ENCODE measurements at places on chromosomes 7 and 10.

- no peak for DNase-seq
These were observed 263.5 kb downstream of the ZEB1 start for GRCh38 chr10:31582365-31583052.

DNA sequence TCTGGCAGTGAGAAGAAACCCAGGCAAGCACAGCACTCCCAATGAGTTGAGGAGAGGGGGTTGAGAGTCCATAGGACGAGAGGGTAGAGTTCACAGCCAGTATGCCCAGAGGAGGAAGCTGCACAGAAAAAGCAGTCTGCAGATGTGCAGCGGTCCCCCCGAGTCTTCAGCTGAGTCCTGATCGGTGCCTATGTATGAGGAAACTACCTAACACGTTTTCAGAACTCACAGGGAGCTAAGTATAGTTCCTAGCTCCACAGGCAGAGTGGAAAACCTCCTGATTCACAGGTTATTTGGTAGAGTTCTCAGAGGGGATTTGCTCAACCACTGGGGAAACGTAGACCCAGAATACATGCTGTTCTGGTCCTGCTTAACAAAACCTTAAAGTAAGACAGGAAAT, 271.3 kb upstream of the CNTNAP2 start:
- no peak for DNase-seq

DNA sequence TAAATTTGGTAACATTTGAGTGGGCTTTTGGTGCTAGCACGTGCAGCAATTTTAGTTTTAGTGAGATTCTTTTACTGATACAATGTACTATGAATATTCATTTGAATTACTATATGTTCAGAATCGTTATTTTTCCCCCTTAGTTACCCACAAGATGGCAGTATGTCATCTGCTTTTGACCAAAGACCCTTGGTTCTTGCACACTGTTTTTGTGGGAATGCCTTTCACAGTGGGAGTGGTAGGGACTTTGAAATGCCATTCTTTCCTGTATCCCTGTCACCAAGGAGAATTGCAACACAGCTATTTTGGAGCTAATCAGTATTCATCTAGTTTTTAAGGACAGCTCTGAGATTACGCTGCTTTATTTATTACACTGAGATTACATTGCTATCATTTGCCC, 40.6 kb downstream of the SEC23IP start:
- no peak for DNase-seq

- no peak for DNase-seq
These were observed 6.3 kb downstream of the KLF6 start for GRCh38 chr10:3778692-3779157.

DNA sequence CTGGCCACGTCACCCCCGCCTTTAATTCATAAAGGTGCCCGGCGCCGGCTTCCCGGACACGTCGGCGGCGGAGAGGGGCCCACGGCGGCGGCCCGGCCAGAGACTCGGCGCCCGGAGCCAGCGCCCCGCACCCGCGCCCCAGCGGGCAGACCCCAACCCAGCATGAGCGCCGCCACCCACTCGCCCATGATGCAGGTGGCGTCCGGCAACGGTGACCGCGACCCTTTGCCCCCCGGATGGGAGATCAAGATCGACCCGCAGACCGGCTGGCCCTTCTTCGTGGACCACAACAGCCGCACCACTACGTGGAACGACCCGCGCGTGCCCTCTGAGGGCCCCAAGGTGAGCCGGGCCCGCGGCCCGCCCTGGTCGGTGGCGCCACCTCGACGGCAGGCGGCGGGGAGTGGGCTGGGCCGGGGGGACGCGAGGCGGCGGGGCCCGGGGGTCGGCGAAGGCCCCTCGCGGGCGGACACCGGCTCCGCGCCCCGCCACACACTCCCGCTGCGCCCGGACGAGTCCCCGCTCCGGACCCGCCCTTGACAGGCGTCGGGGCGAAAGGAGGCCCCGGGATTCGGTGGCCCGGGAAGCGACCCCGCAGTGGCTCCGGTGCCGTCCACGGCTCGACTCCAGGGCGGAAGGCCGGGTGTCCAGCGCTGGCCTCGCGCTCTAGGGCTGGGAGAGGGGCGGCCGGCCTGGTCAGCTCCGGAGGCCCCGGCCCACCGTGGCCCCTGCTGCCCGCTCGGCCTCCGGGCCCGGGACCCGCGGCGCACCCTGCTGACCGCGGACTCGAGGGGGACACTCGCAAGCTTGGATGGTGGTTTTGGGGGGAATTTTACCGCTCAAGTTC, 557 bp downstream of the BAG3 start:
- no peak for DNase-seq

GRCh38 chr7:110010359-110010758, 1080.6 kb upstream of the LRRN3 start:
- DNase-seq, result no peak

- peak; percentile 38 for DNase-seq
These were observed 879 bp downstream of the NUDT5 start for GRCh38 chr10:12194752-12195271.

DNA sequence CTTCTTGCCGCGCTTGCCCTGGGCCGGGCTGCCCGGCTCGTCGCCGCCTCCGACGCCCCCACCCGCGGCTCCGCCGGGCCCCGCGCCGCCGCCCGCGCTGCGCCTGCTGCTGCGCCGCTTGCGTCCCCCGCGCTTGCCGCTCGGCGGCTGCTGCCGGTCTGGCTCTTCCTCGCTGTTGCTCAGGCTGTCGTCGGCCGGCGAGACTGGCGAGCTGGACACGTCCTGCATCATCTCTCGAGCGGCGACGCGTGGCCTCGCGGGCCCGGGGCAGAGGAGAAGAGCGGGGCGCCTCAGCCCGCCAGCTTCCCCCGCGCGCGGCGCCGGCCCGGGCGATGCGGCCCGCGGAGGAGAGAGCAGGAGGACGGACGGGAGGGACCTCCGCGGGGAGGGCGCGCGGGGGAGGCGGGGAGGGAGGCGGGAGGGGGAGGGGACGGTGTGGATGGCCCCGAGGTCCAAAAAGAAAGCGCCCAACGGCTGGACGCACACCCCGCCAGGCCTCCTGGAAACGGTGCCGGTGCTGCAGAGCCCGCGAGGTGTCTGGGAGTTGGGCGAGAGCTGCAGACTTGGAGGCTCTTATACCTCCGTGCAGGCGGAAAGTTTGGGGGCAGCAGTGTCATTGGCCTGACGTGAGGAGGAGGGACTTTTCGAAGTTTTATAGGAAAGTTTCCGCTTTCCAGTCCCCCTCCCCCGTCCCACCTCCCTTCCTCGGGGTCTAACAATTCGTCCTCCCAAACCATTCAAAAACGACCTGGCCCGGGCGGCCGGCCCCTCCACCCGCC, at the start of gene TWIST1:
Gene TWIST1, minus strand, starts transcription at position 546 of the 779 bp plus-strand sequence. Its CDS starts 315 bp downstream, at position 231.
- peak; percentile 32 for DNase-seq

GRCh38 chr7:155215576-155216325, 81.9 kb upstream of the INSIG1 start:
- no peak for DNase-seq

GRCh38 chr10:44384601-44385025, 284 bp downstream of the CXCL12 start:
- DNase-seq, result no peak

DNA sequence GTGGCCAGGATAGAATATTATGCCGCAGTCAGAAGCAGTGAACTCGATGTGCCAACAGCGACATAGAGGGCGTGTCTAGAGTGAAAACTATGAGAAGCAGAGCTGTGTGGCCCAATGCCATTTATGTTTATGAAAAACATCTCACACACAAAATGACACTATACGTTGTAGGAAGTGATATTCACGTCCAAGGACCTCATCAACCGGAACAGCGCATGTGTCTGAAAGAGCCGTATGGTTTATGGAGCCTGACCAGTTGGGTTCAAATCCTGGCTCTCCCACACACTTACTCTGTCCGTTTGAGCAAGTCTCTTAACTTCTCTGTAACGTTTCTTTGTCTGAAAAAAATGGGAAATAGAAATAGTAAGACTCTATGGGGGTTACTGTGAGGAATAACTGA, 20.5 kb downstream of the TAS2R40 start:
- no peak for DNase-seq

GRCh38 chr10:122062831-122063674, 74.1 kb downstream of the TACC2 start:
- no peak for DNase-seq

DNA sequence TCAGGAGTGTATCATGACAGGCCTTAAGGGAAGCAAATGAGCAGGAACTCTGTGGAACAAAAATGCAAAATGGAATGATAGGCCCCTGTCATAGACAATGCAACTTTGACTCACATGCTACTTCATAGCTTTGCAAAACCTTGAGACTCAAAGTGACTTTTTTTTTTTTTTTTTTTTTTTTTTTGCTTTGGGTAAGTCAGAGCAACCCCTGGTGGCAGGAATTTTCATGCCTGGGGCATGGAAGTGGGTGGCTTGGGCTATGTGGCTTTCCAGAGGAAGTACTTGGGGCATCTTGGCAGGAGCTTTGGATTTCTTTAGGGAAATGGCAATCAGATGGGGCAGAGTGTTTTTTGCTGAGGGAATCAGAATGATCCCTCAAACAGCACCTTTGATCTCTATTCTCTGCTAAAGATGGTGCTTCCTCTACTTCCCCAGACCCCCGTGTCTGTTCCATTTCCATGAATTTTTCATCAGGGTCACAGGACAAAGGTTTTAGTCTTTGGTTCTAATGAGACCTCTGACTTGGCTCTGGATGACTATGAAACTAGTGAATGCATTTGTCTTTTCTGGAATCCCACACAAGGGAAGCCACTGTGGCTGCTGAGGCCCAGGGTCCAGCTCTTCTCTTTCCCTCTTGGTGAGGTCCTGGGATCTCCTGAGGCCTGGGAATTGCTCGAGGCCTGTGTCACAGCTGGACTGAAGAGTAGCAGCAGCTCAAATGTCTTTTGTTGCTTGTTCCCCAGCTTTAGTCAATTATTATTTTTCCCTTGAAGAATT, 62.8 kb downstream of the TACC2 start:
- DNase-seq, result no peak

- no peak for DNase-seq
These were observed 80.9 kb upstream of the ZNF800 start for GRCh38 chr7:127473409-127473808.

- DNase-seq, result no peak
These were observed 188.6 kb downstream of the AUTS2 start for GRCh38 chr7:69786730-69787395.

GRCh38 chr10:23338155-23338828, 6.3 kb downstream of the C10orf67 start:
- no peak for DNase-seq

- DNase-seq, result no peak
These were observed 40.2 kb upstream of the MYL10 start for GRCh38 chr7:101669307-101669706.

DNA sequence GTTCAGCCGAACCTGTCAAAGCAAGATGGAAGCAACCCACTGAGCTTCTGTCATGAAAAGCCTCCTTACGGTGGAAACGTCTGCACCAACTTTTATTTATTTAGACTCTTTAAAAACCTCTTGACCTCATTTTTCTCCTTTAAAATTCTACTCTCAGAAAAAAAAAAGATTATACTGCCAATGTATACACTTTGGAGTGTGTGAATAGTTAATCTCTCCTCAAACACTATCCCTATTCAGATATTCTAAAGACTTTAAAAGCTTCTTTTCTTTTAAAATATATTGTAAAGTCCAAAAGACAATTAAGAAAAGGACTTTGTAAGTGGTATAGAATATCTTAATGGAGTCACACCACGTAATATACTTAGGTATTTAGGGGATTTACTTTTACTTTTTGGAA, 335.2 kb upstream of the SEMA3D start:
- DNase-seq, result no peak

GRCh38 chr7:957418-958220, 3.1 kb upstream of the ADAP1 start:
- no peak for DNase-seq

- no peak for DNase-seq
These were observed 170.1 kb downstream of the EBF3 start for GRCh38 chr10:129793996-129794395.

DNA sequence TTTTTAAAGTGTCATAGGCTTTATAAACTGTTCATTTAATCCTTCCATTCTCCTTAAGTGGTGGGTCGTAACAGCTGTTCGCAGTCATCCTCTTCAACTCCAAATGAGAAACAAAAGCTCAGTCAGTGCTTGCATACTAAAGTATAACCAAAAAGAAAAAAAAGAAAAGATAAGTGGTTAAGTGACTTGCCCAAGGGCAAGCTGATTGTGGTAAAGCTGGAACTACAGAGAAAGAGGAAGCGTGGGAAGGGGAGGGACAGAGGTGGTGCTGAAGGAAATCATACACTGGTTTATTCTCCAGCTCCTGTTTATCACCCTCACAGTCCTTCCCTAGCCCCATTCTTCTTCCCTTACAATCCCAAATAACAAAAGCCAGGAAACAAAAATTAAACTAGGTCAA, 29.6 kb downstream of the IDE start:
- peak; percentile 17 for DNase-seq

- DNase-seq, result no peak
These were observed 100.8 kb downstream of the MKI67 start for GRCh38 chr10:128025437-128025836.
